ENCODE measurements at places on chromosomes 3 and 15.

DNA sequence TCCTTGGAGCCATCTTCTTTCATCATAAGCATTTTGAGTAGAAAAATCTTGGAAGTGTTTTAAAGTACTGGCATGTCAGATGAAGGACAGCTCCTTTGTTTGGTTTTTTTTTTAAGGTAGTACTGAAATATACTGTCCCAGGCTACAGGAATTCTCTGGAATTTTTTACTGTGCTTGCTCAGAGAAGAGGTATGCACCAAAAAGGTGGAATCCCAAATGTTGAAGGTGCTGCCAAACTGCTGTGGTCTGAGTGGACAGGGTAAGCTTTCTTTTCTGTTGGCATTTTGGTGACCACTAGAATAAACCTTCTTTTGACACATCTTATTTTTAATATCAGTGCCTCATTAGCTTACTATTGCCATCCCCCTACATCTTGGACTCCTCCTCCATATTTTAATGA lies 7.2 kb downstream of the GNL3 start:
- no peak for DNase-seq

DNA sequence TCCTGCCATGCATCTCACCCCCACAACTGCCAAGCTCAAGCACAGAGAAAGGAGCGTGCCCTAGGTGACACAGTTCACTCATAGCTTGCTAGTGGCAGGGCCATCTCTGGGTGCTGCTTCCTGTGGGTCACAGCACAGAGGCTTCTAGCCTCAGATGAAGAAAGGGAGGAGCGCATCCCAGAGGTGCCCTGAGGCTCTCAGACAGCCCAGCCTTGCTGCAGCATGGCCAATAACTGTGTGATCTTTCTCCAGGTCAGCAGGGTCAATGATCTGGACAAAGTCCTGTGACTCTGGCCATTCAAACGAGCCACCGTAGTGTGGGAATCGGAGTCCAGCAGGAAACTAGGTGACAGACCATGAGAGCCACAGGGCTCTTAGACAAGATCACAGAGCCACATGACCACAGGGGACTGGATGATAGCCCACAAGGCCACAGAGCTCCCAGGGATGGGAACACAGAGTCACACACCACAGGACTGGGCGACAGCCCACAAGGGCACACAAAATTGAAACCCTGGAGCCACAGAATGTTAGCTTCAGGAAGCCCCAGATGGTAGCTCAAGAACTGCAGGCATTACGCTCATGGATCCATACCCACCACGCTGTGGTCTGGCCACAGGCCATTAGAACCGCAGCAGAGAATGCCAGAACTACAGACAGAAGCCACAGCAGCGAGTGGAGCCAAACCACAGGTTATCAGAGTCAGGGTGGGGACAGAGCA lies 25.9 kb upstream of the GRIP2 start:
- DNase-seq: peak; percentile 75

- no peak for DNase-seq
Observed at GRCh38 chr3:146542179-146542578, 2.2 kb downstream of the PLSCR1 start.

- DNase-seq: no peak
Observed at GRCh38 chr3:2661078-2661477, 449.1 kb downstream of the IL5RA start.

DNA sequence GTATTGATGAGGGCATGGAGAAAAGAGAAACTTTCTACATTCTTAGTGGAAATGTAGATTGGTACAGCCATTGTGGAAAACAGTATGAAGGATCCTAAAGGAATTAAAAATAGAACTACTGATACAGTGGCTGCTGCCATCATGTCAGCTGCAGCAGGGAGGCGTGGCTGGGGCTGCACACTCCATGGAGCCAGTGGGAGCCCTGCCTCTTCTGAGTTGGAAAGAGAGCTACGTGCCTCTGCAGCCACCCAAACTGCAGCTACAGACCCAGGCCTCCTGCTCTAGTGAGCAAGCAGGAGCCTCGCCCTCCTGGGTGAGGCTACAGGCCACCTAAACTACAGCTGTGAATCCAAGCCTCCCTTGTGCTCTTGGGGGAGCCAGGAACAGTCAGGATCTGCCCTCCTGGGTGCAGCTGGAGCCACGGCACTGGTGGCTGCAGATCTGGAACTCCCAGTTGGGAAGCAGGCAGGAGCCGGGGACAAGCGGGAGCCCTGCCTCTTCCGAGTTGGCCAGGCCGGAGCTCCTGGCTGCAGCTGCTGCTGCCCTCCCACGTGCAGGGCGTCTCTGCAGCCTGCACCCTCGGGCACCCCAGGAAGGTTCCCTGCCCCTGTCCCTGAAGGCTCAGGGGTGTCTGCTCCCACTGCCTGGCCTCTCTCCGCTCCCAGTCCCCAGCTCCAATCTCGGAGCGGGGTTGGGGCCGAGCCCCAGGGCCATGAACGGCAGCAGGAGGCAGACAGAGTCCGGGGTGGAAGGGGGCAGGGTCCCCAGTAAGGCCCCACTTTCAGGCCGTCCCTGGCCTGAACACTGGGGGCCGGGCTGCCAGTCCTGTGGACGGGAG lies 64.5 kb downstream of the THBS1 start:
- DNase-seq: no peak

DNA sequence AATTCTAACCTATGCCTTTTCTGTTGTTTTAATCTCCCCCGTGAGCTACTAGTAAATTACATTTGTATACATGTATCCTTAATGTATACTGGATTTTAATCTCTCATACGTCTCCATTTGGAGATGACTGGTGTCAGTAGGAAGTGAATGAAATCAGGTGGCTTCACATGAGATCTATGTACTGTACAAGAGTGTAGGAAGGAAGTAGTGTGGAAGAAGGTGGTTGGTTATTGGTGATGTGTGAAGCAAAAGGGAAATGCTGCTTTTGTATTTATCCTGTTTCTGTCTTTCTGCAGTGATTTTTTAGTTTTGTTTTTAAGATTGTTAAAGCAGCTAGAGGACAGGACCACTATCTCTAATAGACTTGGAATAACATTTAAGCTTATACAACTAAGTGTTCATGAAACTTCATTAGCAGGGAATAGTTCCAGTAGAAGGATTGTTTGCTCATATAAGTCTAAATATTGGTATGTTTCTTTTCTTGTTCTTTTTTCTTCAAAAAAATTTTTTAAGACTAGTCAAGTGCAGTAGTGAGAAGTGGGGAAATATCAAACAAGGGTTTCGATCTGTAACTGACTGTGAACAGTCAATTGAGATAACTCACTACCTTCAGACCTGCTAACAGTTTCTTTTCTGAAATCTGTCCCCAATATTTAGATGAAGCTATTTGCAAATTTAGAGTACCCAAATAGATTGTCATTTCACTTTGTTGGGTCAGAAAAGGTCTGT lies 15.3 kb downstream of the SNX1 start:
- no peak for DNase-seq

- peak; percentile 74 for DNase-seq
Observed at GRCh38 chr15:40063563-40064011, 24.6 kb upstream of the SRP14 start.

GRCh38 chr3:192281207-192281880 lies 446.0 kb downstream of the FGF12 start:
- DNase-seq: no peak
